ENCODE measurements at places on chromosomes 7 and 10. TPM values are rescaled to one million over a fixed set of nuclear protein-coding genes. Genes with fewer than 3 reads are reported as not detected.

HIPK2 gene
- total RNA-seq: 4.2 TPM

OR13A1 gene
- not detected for total RNA-seq

LIPN gene
- total RNA-seq: not detected

LOXL4 gene
- total RNA-seq: 122 TPM

SPDYE2 gene
- total RNA-seq: 0.12 TPM

WEE2 gene
- not detected for total RNA-seq

GATA3 gene
- 0.08 TPM for total RNA-seq

MSS51 gene
- total RNA-seq: 0.60 TPM

NUDT1 gene
- 32.7 TPM for total RNA-seq

CHRM2 gene
- total RNA-seq: not detected

GJD4 gene
- not detected for total RNA-seq

ARMS2 gene
- not detected for total RNA-seq

CPA1 gene
- 0.35 TPM for total RNA-seq

ZC3HAV1 gene
- 17.5 TPM for total RNA-seq

NEUROD6 gene
- not detected for total RNA-seq

SP8 gene
- total RNA-seq: not detected

FGFBP3 gene
- 0.23 TPM for total RNA-seq

AS3MT gene
- 5.9 TPM for total RNA-seq

CTAGE4 gene
- total RNA-seq: 0.35 TPM

TRIM50 gene
- not detected for total RNA-seq

CYCS gene
- total RNA-seq: 41.6 TPM

RHBDD2 gene
- total RNA-seq: 8.3 TPM

IFIT3 gene
- 5.3 TPM for total RNA-seq

SCIN gene
- 0.23 TPM for total RNA-seq

CPA2 gene
- not detected for total RNA-seq

LIPK gene
- total RNA-seq: not detected

FEZF1 gene
- not detected for total RNA-seq

SLC29A4 gene
- 4.3 TPM for total RNA-seq

TMEM236 gene
- not detected for total RNA-seq

FAM25C gene
- not detected for total RNA-seq

SUN3 gene
- not detected for total RNA-seq

HOXA4 gene
- not detected for total RNA-seq

NME8 gene
- not detected for total RNA-seq

BTBD16 gene
- not detected for total RNA-seq

PNLIPRP2 gene
- total RNA-seq: not detected

SFTPA1 gene
- total RNA-seq: not detected

LEP gene
- total RNA-seq: 0.94 TPM

RPEL1 gene
- total RNA-seq: 0.12 TPM

All from smooth muscle cell of the coronary artery (primary cell).